ENCODE measurements at places on chromosomes 13 and 19.

DNA sequence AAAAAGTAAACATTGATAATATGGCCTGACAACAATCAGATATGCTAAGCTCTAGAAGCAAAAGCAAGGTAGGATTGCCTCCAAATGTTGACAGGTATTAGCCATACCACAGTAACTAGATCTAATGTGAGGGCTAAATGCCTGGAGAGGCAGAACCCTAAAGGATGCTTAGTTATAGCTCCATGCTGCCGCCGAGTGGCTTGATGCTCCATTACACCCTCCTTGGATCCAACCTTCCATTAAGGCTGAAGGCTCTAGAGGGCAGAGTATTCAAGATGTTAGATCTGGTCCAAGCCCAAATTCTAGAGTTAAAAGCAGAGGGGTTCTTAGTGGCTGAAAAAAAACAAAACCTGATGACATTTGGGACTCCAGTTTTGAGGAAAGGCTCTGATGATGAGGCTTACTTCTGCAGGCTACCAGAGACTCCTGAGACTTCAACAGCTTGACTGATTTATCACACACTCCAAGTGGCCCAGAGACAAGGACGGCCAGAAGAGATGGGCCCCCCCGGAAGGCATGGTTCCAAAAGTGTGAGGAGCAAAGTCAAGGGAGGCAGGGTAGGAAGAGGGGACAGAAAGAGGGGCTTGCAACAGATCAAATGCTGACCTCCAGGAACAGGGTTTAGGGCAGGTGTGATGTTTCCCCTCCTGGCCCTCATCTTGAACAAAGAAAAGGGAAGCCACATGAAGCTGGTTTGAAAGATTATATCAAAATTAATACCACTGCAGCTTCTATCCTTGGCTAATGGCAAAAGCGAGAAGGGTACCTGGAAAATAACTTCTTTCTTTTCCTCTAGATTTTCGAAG, 21.9 kb upstream of the CPB2 start:
- no peak for DNase-seq

GRCh38 chr19:56613639-56614038, 18.5 kb downstream of the ZNF71 start:
- DNase-seq = no peak

GRCh38 chr19:6138066-6138465, 2.6 kb downstream of the ACSBG2 start:
- no peak for DNase-seq

DNA sequence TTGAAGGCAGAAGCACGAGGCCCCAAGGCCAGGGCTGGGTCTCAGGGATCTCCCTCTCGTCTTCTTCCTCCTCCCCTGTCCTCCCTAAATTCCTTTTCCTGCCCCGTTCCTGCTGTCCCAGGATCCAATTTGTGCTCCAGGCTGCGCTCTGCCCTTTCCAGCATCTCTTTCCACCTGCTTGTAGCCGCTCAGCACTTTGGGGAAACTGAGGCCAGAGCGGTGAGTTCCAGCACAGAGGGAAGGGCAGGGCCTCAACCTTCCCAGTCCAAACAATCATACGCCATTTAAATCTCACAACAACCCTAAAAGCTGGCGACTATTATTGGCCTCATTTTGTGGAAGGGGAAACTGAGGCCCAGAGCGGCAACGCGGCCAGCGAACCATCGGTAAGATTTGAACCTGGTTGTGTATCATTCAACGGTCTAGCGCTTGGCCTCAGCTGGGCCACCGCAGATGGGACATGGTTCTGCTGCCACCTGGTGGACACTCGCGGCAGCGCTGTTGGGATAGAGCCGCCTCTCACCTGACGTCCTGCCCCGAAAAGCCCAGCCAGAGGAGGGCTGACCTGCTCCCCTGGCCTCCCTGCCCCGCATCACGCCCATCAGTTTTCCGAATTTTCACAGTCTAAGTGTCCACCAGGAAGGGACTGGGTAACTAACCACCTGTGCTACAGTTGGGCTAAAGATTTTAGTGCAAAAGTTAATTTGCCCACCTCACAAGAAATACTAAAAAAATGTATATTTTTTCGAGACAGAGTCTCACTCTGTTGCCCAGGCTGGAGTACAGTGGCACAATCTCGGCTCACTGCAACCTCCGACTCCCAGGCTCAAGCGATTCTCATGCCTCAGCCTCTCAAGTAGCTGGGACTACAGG, 4.2 kb upstream of the RPL18A start:
- no peak for DNase-seq

DNA sequence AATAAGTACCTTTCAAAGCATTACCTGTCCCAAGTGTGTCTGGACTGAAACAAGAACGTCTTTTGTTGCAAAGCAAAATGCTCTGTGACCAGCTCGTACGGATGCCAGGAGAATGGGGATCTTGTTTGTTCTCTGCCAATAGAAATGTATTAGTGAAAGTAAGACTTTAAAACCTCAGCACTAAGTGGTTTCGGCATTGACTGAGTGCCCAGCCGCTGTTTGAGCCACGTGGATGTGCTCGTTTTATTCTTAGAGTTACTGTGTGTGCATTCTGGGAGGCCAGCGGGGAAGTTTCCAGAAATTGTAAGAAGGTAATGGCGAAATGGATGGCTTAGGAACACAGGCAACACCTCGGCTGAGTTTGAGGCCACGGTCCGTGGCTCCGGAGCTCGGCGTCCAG, 117.1 kb upstream of the USP29 start:
- no peak for DNase-seq

DNA sequence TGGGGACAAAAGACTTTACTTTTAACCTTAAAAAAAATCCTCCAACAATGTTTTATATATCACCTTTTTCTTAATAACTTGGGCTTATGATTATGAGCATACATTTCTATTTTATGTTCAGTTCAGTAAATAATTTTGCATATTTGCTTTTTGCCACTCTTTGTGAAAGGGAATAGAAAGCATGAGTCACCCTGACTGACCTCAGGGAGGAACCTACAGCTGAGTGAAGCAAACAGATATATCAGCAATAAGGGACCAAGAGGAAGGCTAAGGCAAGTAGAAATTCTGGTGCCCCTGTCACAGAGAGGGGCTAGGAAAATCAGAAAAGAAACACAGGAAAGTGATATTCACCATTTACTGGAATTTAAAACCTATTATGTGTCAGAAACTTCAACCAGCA, 37.2 kb upstream of the SOHLH2 start:
- DNase-seq = no peak

GRCh38 chr13:97567510-97568243, 133.7 kb downstream of the RAP2A start:
- no peak for DNase-seq

DNA sequence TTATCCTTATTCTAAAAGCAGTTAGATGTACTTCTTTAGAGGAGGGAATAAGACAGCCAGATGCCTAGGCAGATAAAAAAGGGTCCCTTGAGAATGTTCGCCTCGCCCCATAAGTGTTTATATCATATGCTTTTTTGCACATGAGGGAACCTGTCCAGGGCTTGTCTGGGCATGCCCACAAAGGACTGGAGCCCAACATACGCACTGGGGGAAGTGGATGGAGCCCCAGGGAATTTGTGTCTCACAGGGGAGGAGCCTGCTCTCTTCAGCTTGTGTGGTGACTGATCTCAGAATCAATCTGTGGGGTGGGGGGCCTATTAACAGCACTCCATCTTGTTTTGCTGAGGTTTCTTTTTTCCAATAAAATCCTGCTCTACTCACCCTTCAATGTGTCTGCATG, 22.6 kb downstream of the MED4 start:
- no peak for DNase-seq

- no peak for DNase-seq
These were observed 12.1 kb upstream of the DACH1 start for GRCh38 chr13:71879129-71879535.

DNA sequence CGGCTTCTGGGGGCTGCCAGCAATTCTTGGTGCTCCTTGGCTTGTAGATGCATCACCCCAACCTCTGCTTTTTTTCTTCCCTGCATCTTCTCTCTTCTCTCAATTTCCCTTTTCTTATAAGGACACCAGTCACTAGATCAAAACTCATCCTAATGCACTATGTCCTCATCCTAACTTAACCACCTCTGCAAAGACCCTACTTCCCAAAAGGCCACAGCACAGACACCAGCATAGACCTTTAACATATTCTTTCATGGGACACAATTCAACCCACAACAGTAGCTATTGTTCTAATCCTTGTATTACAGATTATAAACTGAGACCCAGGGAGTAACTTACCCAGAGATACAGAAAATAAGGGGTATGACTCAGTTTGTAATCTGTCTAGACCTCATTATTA, 47.0 kb downstream of the RUBCNL start:
- DNase-seq = no peak

- no peak for DNase-seq
These were observed 841 bp upstream of the ZC3H13 start for GRCh38 chr13:46053162-46054012.

DNA sequence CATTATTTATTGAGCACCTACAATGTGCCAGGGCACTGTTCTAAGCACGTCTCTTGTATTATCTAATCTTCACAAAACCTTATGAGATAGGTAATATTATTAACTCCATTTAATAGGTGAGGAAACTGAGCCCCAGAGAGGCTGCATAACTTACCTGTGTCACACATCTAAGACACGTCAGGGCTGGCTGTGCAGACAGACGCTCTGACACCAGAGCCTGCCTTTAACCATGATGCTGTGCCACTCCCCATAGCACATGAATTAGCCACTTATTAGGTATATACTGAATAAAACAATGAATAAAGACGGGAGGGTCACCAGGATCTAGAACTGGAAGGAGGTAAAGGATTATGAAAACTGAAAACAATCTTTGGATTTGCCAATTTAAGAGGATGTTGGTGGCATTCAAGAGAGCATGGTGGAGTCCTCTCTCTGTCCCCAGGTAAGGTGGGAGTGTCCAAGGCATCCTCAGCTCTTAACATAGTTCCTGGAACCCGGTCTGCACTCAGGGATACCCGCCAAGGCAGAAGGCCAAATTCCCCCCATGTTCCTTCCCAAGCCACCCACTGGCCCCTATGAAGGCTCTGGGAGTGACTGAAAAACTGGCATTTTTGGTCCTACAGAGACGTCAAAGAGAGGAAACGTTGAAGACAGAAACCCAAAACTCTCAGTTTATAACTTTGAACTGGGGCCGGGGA, 479.7 kb downstream of the FOXO1 start:
- no peak for DNase-seq

DNA sequence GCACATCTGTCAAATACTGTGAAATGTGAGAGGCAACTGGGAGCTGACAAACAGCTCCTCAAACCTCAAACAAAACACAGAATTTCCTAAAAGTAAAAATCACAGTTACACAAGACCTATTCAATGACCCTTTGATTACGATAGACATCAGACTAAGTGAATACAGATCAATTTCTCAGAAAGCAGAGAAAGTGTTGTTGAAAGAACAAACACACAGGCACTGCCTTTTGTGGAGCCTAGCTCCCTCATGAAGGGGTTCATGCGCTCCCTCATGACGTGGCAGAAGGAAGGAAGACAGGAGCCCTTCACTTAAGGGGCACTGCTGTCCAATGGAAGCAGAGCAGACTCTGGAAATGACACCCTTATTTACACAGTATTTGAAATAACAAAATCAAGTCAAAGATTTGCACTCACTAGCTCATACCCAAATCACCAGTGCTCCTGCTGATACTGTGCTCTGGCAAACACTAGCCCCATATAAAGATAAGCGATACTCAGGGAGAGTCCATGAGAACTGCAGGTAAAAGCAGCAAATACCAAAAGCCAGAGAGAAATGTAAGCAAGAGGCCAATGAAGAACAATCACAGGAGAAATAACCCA, 144.9 kb downstream of the KLF12 start:
- no peak for DNase-seq

DNA sequence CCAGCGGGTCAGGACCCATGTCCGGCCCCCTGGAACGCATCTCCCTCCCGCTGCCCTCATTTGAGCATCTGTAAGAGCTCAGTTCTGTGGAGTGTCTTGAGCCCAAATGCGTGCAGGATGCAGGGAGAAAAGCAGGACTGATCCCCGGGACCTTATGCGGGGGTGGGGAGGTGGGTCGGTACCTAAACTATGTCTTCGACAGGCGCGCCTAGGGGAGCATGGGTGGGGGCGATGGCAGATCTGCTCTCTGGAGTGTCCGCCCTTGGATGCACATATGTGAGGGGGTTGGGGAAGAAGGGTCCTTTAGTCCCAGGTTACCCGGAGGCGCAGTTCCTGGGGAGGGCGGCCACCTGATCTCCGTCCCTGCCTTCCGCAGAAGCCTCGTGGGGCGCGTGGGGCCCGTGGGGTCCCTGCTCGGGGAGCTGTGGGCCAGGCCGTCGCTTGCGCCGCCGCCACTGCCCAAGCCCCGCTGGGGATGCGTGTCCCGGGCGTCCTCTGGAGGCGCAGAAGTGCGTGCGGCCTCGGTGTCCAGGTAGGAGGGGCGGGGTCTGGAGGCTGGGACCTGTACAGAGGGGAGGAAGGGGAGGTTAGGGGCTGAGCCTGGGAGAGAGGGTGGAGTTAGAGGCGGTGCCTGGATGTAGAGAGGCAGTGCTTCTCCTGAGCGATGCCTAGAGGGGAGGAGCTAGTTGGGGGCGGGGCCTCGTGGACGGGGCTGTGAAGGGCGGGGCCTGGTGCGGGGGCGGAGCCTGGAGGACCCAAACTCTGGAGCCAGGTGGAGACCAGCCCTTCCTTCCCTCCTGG, 2.9 kb downstream of the CILP2 start:
- no peak for DNase-seq

- no peak for DNase-seq
These were observed 11.9 kb upstream of the F2RL3 start for GRCh38 chr19:16876904-16877361.

DNA sequence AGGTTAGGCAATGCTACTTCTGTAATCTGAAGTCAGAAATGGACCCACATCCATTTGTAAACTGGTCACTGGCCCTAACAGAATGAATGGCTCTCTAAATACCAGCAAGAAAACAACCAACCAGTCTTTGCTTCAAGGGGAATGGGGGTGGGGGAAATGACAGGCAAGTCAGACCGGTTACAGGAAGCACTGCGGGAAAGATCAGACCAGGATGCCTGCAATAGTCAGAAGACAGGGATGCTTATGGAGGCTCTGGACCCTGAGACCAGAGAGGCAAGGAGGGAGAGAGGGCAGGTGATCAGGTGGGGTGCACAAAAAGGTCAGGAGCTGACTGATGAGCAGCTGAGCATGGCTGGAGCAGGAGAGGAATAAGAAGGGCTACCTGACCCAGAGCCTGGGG, 13.1 kb downstream of the MED26 start:
- no peak for DNase-seq

GRCh38 chr19:16265205-16265604, 59.4 kb upstream of the KLF2 start:
- no peak for DNase-seq

- DNase-seq = no peak
These were observed 13.2 kb downstream of the DNAJC15 start for GRCh38 chr13:43036351-43037250.

DNA sequence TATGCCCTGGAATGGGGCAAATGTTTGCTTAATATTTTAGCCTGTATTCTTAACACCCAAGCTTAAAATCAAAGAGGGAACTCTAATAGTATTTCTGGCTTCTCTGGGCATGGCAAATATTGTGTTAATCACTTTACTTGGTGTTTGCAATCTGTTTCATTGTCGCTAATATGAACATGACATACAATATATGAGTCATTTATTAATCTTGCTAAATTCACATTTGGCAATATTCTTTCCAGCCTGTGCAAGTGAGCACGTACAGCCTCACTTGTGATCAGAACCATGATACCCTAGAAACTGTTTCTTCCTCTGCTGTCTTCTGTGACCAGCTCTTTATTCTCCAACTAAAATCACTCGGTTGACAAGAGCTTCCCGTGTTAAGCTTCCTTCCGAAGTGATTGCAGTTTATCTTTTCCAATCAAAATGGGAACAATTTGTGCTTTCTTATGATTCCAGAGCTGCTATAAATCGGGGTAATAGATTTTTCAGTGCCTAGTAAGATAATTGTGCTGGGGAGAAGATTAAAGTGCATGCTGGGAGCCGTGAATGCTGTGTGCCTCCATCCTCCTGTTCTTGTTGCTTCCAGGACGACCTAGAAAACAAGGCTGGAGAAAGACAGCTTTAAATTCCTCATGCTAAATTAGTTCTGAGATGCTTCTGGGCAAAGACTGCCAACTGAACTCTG, 153.0 kb upstream of the TMTC4 start:
- DNase-seq = no peak

Measured in NCI-H187 treated with DMSO at 0.1 percent for 48 hours (cell line).